Activated CD4-positive, alpha-beta T cell treated with anti-CD3 and anti-CD28 coated beads, Interleukin-2, amount 10 ng/mL, durations not matched to agents 7 days and 5 days (primary cell): ENCODE measurements at places on chromosomes 3 and 15. TPM values are rescaled to one million over a fixed set of nuclear protein-coding genes. Genes with fewer than 3 reads are reported as not detected.

GRCh38 chr3:178059119-178059518 is 477.1 kb upstream of the KCNMB2 start:
- DNase-seq, result no peak

- DNase-seq, result no peak
These were observed 72.7 kb downstream of the GREM1 start for GRCh38 chr15:32790352-32790999.

- DNase-seq, result no peak
These were observed 32.0 kb downstream of the WWTR1 start for GRCh38 chr3:149625795-149626194.

DNA sequence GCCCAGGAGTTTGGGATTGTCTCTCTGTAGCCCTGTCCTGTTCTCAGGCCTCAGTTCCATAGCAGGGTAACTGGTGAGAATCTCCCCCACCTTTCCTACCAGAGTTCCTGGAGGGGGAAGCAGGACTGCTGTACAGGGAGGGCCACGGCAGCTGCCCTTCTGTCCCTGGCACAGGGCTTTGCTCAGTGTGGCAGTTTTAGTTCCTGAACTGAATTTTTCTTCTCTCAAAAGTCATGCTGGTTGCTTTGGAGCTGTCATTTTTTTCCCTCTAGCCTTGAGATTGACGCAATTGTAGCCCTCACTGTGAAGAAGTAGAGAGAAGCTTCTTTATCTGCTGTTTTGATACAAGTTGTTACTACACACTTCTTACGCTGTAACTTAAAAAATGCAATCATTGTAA is 55.5 kb downstream of the TPRG1 start:
- DNase-seq, result no peak

DNA sequence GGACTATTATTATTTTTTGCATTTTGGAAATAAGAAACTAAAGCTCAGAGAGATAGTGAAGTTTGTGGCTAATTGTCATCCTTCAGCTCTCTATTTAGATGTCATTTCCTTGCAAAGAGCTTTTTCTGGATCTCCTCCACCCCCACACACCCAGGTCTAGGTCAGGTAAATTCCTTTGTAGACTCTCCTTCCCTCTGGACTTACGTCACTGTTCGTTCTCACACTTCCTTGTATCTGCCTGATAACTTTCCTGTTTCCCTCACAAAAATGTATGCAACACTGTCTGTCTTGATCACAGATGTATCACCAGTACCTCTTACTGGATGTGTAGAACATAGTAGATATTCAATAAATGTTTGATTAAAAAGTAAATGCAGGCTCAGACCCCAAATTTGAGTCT is 6.1 kb upstream of the MB21D2 start:
- DNase-seq, result no peak

GRCh38 chr15:99138491-99138982 is 33.7 kb downstream of the SYNM start:
- DNase-seq, result no peak

DNA sequence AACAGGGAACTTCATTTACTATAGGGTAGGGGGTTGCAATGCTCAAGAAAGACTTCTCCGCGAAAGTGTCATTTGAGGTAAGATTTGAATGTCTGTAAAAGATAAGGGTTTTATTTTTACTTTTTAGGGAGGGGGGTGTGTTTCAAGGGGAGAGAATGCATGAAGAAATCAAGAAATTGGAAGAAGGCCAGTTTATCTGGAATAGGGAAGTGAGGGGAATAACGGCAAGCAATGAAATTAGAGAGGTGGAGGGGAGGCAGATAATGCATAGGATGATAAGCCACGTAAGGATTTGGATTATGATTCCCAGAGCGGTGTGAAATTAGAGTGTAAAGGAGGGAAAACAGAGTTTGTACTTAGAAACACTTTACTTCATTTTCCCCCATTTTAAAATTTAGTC is 63.0 kb upstream of the MB21D2 start:
- no peak for DNase-seq

ECE2 gene
- not detected for total RNA-seq

MYL3 gene
- total RNA-seq, result not detected

A4GNT gene
- not detected for total RNA-seq
